Vagina (tissue), 2 donors: ENCODE measurements at places on chromosomes 11 and 22. TPM values are rescaled to one million over a fixed set of nuclear protein-coding genes. Genes with fewer than 3 reads are reported as not detected.

The KRTAP5-10 gene
- total RNA-seq, result not detected

GRCh38 chr22:19565382-19566278 lies 41.4 kb upstream of the CLDN5 start:
- DNase-seq, result no peak
- no peak overlapping the region for H3K27ac ChIP-seq
- H3K4me1 ChIP-seq, result peaks cover 8% of the 10 kb centered on the region
- H3K27me3 ChIP-seq, result no peaks in the 10 kb centered on the region
- H3K4me3 ChIP-seq, result no peak overlapping the region

DNA sequence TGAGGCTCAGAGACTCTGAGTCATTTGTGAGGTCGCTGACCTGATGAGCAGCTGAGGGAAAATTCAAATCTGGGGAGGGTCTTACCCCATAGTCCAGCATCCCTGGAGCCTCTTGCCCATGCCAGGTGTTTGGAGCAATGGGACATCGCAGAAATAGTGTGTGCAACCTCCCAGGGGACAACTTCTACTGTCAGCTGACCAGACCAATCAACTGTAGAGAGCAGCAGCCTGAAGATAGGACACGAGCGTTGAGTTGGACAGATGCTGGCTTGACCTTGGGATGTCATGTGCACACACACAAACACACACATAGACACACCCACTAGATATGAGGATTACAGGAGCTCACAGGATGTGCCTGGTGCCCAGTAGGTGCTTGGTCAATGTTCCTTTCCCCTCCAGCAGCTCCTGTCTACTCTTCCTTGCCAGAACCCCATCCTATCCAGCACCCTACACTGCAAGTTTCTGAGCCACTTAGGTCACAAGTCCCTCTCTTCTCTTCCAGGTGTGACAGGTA lies 59.1 kb upstream of the MPEG1 start:
- H3K27me3 ChIP-seq, result no peaks in the 10 kb centered on the region
- no peaks in the 10 kb centered on the region for H3K4me1 ChIP-seq
- H3K36me3 ChIP-seq, result no peaks in the 10 kb centered on the region

GRCh38 chr11:17738151-17738973 lies 3.8 kb downstream of the KCNC1 start:
- H3K27me3 ChIP-seq, result no peaks in the 10 kb centered on the region
- H3K27ac ChIP-seq, result peak overlapping the region; percentile 66
- no peak overlapping the region for H3K4me3 ChIP-seq
- no peak for DNase-seq
- H3K36me3 ChIP-seq, result no peaks in the 10 kb centered on the region

GRCh38 chr22:40567106-40567505 lies 69.4 kb downstream of the MRTFA start:
- DNase-seq, result no peak
- no peak overlapping the region for H3K27ac ChIP-seq
- H3K27me3 ChIP-seq, result no peaks in the 10 kb centered on the region
- H3K36me3 ChIP-seq, result no peaks in the 10 kb centered on the region
